ENCODE measurements at places on chromosomes 2 and 18. TPM values are rescaled to one million over a fixed set of nuclear protein-coding genes. Genes with fewer than 3 reads are reported as not detected.

The FKBP7 gene
- total RNA-seq = 55.9 TPM

The RFX8 gene
- 1.2 TPM for total RNA-seq

The WNT6 gene
- 1.7 TPM for total RNA-seq

The DNAJC10 gene
- 55.6 TPM for total RNA-seq

The CD8B2 gene
- 0.10 TPM for total RNA-seq

The SH3BP4 gene
- total RNA-seq = 14.6 TPM

The MEP1B gene
- not detected for total RNA-seq

The FAP gene
- total RNA-seq = 64.6 TPM

The ALK gene
- 0.10 TPM for total RNA-seq
